ENCODE measurements at places on chromosomes 2 and 18. TPM values are rescaled to one million over a fixed set of nuclear protein-coding genes. Genes with fewer than 3 reads are reported as not detected.

NEU2 gene
- not detected for total RNA-seq

NEU4 gene
- not detected for total RNA-seq

TGFA gene
- total RNA-seq, result not detected

CCDC88A gene
- total RNA-seq, result 40.7 TPM

ZBTB7C gene
- not detected for total RNA-seq

ORC2 gene
- total RNA-seq, result 12.4 TPM

SLC11A1 gene
- under 0.01 TPM for total RNA-seq

CACNB4 gene
- total RNA-seq, result 0.15 TPM

LYG2 gene
- total RNA-seq, result not detected

SOWAHC gene
- 5.0 TPM for total RNA-seq

RUFY4 gene
- total RNA-seq, result not detected

SPIRE1 gene
- total RNA-seq, result 9.7 TPM

MPP4 gene
- total RNA-seq, result 4.7 TPM

PKDCC gene
- 52.9 TPM for total RNA-seq

CAPN14 gene
- total RNA-seq, result under 0.01 TPM

ZDBF2 gene
- 3.5 TPM for total RNA-seq

EMILIN2 gene
- 15.3 TPM for total RNA-seq

ANTXR1 gene
- total RNA-seq, result 24.5 TPM

SPP2 gene
- not detected for total RNA-seq

TMEM163 gene
- not detected for total RNA-seq

IL37 gene
- not detected for total RNA-seq

LCT gene
- total RNA-seq, result not detected

RAB6D gene
- total RNA-seq, result not detected

RIT2 gene
- not detected for total RNA-seq

CCBE1 gene
- 52.3 TPM for total RNA-seq

C2orf78 gene
- not detected for total RNA-seq

SLC16A14 gene
- total RNA-seq, result 1.0 TPM

SNRNP200 gene
- 60.5 TPM for total RNA-seq

CFC1 gene
- not detected for total RNA-seq

XIRP2 gene
- 0.17 TPM for total RNA-seq

BOLL gene
- total RNA-seq, result not detected

REEP1 gene
- 0.67 TPM for total RNA-seq

PLCD4 gene
- total RNA-seq, result 0.67 TPM

TFPI gene
- 140 TPM for total RNA-seq

SKOR2 gene
- not detected for total RNA-seq

CERKL gene
- 0.15 TPM for total RNA-seq

OSR1 gene
- 22.9 TPM for total RNA-seq

AKAIN1 gene
- not detected for total RNA-seq

EVX2 gene
- not detected for total RNA-seq

KRTCAP3 gene
- not detected for total RNA-seq

HOXD8 gene
- not detected for total RNA-seq

SLC5A7 gene
- total RNA-seq, result not detected

ABHD1 gene
- not detected for total RNA-seq

DCDC2C gene
- total RNA-seq, result not detected
